ENCODE measurements at places on chromosomes 5 and 9.

GRCh38 chr5:74422671-74423070, 217.9 kb downstream of the ENC1 start:
- no peak for DNase-seq

DNA sequence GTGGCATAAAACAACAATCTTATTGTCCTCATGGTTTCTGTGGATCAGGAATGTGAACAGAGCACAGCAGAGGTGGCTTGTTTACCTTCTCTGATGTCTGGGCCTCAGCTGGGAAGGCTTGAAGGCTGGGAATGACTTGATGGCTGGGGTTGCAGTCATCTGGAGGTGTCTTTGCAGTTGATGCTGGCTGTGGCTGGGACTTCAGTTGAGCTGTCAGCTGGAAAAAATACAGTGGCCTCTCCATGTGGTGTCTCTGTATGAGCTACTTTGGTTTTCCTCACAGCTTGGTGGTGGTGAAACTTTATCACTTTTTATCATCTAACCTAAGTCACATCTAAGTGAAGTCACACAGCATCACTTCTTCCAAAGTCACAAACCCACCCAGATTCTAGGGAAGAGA, 24.7 kb upstream of the STX17 start:
- no peak for DNase-seq

DNA sequence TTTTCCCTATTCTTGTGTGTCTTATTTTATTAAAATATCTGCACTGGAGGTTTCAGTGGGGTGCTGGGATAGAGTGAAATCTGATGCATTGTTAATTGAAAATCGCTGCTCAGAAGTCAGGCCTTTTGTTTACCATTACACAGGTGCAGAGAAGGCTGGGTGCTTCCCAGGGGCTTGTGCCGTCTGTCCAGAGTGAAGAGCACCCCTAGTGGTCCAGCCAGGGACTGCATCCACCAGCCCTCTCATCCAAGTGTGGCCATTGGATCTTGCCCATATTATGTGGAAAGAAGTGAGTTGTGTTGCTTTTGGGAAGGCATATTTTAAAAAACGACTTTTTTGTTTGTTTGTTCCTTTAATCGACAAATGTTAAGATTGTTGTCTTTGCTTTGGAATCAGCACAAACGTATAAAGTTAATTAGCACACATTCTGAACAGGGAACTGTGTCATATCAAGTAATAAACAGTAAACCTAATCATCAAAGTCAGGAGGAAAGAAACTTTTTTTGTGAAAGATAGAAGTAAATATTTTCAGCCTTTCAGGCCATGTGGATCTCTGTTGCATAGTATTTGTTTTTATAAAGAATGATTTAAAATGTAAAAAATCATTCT, 315.6 kb downstream of the MTRR start:
- no peak for DNase-seq

- DNase-seq, result no peak
Observed at GRCh38 chr5:148984345-148984744, 78.5 kb downstream of the SH3TC2 start.

- no peak for DNase-seq
Observed at GRCh38 chr5:68538814-68539420, 323.4 kb downstream of the PIK3R1 start.

GRCh38 chr9:121746866-121747265, 95.4 kb downstream of the DAB2IP start:
- DNase-seq, result no peak

DNA sequence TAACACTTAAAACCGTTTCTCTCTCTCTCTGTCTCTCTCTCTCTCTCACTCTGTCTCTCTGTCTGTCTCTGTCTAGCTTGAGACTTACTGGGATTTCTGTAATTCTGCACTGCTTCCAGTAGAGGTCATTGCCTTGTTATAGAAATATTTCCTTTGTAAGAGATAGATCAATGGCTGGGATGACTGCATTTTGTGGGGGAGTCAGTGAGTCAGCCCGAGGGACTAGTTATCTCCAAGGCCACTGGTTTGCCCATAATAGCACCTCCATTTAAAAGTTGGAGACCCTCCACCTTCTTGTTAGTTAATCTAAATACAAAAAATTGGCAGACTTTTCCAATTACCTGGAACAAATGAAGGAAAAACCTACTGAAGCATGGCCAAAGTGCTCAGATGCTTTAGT, 547.2 kb downstream of the LRRC70 start:
- DNase-seq, result no peak

GRCh38 chr5:59485629-59486439, 407.7 kb downstream of the PDE4D start:
- no peak for DNase-seq

DNA sequence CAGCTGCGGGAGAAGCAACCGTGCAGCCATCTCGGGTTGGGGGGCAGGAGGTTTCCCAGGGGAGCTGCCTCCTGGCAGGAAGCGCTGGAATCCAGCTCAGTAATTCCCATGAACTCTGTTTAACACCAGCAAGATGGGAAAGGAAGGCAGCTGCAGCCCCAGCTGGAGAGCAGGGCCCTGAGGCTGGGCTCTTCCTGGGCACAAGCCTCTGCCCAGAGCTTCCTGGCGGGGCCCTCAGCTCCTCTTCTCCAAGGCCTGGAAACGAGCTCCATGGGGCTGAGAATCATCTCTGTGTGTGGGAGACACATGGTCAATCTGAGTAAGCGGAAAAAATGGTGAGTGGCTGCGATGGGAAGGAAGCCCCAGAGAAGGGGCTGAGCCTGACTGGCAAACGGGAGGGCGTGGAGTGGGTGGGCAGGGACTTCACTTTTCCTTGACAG, 6.3 kb downstream of the MRPL36 start:
- no peak for DNase-seq

GRCh38 chr5:56457887-56458812, 225.0 kb upstream of the ANKRD55 start:
- DNase-seq, result peak; percentile 29

DNA sequence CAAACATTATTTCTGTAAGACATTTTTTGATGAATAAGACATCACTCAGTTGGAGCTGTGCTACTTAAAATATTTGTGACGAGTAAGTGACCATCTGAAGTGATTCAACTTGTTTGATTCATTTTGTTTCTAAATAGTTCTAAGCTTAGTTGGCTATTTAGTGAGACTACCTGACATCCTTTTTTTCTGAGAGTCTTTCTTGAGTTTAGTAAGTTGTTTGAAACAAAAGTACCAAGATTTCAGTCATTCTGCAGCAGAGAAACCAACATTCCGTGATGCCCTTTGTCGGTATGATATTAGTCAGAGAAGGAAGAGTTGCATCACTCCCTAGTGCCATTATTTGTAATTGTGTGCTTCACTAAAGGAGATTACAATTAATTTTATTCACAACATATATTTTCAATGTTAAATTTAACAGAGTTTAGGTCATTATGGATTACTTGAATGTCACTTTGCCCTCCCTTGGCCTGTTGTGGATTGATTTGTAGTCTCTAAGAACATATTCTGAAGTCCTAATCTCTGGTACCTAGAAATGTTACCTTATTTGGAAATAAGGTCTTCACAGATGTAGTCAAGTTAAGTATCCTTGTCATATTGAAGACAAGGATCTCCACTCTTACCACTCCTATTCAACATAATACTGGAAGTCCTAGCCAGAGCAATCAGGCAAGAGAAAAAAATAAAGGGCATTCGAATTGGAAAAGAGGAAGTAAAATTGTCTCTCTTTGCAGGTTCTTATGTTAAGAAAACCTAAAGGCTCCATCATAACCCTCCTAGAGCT, 212.2 kb downstream of the PCSK1 start:
- DNase-seq, result no peak

DNA sequence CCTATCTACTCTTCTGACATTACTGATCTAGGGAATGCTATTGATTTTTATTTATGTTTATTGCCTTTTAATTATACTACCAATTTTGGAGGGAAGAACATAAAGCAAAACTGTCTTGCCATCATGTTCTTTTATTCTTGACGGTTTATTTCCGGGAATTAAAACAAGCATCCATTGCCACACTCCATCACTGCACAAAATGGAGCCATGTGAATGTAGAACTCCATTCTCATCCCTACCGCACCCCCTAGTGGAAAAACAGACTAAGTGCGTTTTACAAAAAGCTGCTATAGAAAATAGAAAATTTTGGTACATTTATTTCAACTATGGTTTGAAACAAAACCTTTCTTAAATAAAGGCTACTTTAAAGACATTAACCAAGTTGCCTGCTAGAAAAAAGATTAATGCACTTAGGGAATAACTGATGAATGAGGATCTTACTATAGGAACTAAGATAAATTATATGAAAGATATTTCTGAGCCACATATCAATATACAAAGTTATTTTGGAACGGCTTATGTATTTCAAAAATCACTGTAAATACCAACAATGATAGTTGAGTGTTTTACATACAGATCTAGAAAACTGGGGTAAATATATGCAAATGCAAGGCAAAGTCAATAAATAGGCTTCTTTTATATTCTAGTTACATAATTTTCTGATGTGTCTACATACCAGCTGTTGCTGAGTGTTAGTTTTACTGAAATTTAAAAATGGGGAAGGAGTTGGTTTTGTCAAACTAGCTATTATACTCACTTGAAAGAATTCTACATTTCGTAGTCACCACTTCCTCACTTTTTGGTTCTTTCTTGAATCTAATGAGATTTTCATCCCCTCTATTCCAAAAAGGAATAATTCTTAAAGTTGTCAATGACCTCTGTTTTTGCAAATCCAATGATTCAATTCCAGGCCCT, 26.5 kb downstream of the OXCT1 start:
- no peak for DNase-seq

DNA sequence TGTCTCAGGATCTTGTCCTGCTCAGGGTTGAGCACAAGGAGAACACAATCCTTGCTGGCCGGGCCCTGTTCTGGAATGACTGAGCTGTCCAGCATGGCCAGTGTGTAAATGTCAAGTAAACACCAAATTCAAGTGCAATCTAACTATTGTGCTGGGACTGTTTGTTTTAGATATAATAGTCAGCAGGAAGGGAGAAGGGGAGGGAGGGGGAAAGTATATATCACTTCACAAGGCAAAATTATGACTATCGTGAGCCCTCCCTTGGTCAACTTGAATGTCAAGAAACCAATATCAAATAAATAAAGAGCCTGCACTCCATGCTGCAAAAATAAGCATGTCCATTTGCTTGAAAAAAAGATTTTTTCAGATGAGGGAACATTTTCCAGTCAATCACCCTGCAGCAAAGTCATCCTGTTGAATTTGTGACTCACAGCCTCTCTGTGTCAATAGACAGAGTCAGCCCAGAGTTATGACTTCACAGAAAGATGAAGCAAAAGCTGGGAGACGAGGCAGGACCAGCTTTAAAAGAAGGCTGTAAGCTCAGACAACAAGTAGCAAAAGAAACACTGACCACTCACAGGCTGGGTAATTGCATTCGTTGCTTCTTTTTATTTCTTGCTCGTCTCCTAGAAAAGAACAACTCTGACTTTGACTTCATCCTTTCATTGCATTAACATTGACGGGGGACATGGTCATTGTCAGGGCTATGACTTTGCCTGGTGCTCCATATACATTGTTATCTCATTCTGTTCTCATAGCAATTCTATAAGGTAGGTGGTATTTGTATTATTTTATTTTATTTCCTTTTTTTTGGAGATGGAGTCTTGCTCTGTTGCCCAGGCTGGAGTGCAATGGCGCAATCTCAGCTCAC, 15.3 kb upstream of the KLF4 start:
- DNase-seq, result no peak

- peak; percentile 20 for DNase-seq
Observed at GRCh38 chr9:100352201-100352726, 478 bp downstream of the TEX10 start.

DNA sequence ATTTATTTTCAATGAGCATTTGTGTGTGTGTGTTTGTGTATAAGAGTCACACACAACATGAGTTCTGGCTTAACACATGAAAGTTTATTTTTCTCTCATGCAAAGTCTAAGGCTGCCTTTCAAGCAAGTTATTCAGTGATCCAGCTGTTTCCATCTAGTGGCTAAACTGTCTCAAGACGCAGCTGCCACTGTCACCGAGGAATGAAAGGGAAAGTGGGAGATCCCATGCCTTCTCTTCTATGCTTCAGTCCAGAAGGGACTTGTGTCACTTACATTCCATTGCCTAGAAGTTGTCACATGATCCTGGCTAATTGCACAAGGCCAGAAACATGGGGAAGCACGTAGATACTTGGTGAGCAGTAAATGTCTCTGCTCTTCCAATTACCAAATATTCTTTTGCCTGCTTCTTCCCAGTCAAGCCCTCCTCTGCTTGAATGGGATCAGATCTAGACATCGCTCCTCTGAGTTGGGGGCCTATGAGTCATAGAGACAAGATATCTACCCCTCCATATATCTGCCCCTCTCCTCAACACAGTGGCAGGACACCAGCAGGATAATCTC, 30.4 kb upstream of the SLIT3 start:
- no peak for DNase-seq

DNA sequence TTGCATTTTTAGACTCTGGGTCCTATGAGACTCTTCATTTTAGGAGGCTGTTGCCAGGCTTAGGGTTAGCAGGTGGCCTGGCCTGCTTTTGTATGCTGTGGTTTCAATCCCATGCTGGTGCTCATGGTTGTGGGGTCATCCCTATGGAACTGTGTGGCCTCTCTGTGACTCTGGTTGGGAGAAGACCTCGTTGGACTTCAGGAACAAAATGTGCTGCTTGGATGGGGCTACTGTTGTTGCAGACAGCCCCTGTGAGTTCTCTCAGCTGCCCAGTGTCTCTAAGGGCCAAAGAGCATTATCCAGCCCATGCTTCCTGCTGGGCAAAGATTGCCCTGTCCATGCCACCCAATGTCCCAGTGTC, 169.5 kb upstream of the S1PR3 start:
- no peak for DNase-seq

- DNase-seq, result no peak
Observed at GRCh38 chr9:86062845-86063693, 36.3 kb downstream of the GOLM1 start.

DNA sequence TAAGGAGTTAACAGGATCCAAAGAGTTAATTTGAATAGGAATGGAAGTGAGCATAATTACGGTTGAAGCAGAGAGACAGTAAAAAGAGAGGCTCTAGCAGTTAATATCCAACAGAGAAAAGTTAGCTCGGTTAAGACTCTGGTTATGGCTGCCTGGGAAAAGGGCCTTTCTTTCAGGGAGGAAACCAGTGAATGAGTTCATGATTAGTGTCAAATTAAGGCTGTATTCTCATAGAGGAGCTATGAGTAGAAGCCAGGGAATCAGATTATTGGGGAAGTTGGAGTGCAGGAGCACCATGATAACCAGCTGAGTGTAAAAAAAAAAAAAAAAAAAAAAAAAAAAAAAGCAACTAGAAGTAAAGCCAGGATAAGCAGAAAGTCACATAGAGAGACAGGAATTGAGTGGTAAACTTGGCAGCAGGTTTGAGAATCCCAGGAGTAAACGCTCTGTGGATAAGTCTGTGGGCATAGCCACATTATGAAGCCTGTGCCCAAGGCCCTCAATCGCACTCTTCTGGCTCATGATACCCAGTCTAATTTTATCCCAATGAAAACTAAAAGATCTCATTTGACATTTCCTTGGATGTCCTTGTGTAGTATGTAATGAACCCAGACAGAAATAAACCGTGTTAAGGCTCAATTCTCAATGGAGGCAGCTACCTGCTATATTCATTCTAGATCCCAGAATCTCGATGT, 372.6 kb upstream of the MPDZ start:
- DNase-seq, result peak; percentile 28

- DNase-seq, result peak; percentile 26
Observed at GRCh38 chr9:124164811-124165210, 92.9 kb upstream of the NEK6 start.

GRCh38 chr5:109347252-109347888, 62.4 kb downstream of the PJA2 start:
- no peak for DNase-seq

- DNase-seq, result no peak
Observed at GRCh38 chr5:59346514-59346913, 547.0 kb downstream of the PDE4D start.
